NCI-H1930 (cell line): ENCODE measurements at places on chromosomes 7 and 10.

GRCh38 chr10:32148864-32149251 lies 92.6 kb upstream of the KIF5B start:
- DNase-seq: no peak

GRCh38 chr10:53013201-53013810 lies 240.7 kb upstream of the MBL2 start:
- no peak for DNase-seq

GRCh38 chr7:104873401-104873800 lies 140.6 kb upstream of the KMT2E start:
- no peak for DNase-seq

DNA sequence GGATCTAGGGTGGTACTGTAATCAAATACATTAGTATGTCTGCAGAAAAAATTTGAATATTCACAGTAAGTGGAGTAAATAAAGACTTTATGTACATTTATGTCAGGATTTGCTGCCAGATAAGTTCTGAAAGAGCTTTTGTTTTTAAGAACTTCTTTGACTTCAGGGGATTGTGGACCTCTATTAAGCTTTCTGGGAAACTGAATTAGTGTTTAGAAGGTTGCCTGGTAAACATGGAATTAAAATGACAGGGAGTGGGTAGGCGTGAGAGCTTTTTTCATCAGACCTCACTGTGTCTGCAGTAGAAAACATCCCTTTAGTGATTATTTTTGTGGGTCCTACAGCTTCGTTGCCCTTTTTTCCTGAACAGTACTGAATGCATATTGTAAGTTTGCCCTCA lies 15.7 kb downstream of the SDHAF3 start:
- DNase-seq: no peak

- no peak for DNase-seq
Measured at GRCh38 chr7:91566402-91566732, 302.1 kb downstream of the FZD1 start.

DNA sequence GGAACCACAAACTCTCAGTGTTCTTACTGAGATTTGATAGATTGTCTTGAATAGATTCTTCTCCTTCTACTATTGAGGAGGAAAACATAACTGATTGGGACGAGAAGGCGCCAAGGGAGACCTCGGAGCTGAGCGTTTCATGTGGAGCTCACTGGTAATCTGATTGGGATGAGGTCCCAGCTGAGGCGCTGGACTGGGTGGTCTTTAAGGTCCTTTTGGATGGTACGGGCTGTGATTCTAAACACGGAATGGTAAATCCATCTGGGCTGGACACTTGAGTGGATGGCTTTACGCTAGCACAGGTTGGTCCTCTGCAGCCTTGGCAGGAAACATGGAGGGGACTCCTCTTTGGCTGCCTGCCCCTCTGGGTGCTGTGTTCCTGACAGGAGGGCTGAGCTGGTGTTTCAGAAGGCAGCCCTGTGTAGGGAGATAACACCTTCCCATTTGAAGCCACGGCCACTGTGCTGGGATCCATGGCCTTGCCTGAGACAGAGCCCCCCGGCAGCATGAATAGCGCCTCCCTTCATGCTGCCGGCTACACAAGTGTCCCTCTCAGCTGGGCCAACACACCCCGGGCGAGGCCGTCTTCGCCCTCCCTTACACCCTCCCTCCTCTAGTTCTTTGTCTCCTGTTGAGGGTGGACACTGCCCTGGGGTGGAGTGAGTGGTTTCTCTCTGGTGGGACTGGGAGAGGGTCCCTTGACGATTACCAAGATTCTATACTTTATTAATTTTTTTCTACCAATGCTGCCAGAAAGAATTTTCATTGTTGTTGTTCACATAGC lies 203.2 kb upstream of the SHH start:
- no peak for DNase-seq

GRCh38 chr7:20407585-20408466 lies 77.1 kb downstream of the ITGB8 start:
- DNase-seq: no peak
